ENCODE measurements at places on chromosomes 12 and 14.
A peak's percentile ranks its signal among the peaks of the same experiment; 100 is the strongest.

- DNase-seq = no peak
Observed at GRCh38 chr14:104254735-104255400, 116.5 kb downstream of the KIF26A start.

DNA sequence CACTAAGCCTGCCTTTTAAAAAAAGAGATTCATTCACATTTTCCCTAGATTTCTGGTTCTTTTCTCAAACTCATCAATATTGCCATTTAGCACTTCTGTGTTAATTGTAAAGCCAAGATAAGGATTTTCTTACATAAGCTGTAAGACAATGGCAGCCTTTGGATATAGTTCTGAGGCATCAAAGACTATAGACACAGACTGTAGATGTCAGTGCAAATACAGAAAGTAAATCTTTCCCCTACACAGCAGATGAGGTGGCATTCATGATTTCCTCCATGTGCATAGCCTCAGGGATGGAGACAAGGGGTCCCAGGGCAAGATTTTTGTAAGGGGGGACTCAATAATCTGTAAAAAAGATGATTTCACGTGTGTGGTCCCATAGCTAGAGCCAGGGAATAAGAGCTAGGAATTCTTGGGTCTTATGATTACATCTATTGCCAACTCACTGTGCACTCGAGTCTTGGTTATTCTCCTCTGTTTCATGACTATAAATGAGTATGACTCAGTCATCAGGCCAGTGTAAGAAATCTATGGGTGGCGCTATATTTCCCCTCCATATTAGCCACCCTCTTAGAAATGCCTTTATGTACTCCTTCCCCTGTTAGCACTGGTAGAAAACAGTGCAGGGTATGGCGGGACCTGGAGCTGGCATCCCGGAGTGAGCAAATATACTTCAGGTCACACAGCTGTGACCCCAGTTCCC is 207.5 kb downstream of the EXOC5 start:
- DNase-seq = no peak

- DNase-seq = peak; percentile 99
Observed at GRCh38 chr14:75063491-75064204, at the start of gene ACYP1. Gene ACYP1, minus strand, starts transcription at chr14:75064024. Its CDS starts 471 bp downstream, at chr14:75063553.

DNA sequence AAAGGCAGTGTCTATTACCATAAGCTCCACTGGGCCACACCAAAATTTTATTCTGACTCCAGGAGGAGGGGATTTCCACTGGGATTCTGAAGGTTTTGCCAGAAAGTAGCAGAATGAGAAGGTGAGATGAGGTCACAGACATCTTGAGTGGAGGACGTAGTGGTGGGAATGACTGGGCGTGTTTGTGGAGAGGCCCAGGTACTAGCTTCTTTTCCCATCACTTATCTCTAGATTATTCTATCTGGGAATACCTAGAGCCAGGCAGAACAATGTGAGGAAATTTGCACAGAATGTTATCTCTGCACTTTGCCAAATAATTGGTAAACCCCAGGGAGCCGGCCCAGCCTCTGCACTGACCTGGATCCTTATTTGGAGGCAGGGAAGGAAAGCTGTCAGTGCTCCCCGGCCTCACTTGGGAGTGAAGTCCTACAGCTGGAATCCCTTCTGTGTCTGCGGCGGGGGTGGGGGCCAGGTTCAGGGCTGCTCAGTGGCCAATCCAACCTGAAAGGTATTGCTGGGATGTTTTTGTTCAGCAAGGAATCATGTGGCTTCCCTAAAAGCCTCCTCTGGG is 129.4 kb downstream of the C12orf75 start:
- DNase-seq = no peak

GRCh38 chr12:112907415-112908157 is 824 bp downstream of the OAS1 start:
- DNase-seq = no peak

DNA sequence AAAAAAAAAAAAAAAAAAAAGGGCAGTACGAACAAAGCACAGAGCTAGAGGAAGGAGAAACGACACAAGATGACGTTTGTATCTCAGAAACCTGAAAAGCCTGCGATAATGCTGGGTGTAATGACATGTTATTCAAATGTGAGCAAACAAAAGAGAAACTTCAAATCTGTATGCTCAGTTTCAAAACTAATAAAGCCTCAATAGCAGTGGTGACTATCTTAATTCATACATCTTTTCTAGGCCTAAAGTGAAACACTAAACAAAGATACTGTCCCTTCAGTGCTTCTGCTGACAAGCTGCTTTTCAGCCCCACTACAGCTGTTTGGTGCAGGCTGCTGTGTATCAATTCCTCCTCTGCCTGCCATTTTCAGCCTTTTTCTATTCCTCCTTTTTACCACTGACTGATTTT is 15.8 kb downstream of the ITPR2 start:
- DNase-seq = no peak

Measured in PC-9 (cell line).